ENCODE measurements at places on chromosomes 2 and 18.

- no peak for DNase-seq
Observed at GRCh38 chr2:232875256-232876121, 5.4 kb downstream of the SNORC start.

DNA sequence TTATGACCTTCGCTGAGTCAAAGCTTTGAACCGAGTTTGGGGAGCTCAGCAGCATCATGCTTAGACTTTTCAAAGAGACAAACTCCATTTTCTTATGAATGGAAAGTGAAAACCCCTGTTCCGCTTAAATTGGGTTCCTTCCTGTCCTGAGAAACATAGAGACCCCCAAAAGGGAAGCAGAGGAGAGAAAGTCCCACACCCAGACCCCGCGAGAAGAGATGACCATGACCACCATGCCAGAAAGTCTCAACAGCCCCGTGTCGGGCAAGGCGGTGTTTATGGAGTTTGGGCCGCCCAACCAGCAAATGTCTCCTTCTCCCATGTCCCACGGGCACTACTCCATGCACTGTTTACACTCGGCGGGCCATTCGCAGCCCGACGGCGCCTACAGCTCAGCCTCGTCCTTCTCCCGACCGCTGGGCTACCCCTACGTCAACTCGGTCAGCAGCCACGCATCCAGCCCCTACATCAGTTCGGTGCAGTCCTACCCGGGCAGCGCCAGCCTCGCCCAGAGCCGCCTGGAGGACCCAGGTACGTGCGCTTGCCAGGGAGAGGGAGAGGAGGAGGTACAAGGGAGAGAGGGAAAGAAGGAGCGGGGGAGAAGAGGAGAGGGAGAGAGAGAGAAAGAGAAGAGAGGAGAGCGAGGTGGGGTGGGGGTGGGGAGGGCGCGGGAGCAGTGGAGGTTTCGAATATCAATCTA, at the start of gene DLX1:
DLX1 (plus strand) TSS at position 48 of the 700 bp plus-strand sequence; CDS start at position 219, 171 bp downstream.
- DNase-seq: no peak

DNA sequence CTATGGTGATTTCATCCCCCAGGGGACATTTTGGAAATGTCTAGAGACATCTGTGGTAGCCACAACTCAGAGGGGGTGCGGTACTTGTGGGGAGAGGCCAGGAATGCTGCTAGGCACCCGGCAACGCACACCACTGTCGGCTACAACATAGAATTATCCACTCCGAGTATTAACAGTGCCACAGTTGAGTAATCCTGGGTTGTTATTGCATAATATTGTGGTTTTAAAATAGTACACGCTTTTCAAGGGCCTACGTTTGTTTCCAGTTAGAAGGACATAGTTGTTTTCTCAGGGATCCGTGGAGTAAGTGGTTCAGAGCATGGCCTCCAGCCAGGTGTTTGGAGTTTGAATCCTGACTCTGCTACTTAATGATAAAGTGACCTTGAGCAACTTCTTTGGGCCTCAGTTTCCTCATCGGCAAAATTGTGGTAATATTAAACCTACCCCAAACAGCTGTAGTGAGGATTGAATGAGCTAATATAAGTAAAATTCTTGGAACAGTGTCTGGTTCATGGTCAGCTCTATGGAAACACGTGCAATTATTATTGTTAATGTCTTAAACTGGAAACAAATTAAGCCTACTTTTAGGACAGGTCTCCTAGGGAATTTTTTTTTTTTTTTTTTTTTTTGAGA, 24.5 kb downstream of the CYP27A1 start:
- no peak for DNase-seq

DNA sequence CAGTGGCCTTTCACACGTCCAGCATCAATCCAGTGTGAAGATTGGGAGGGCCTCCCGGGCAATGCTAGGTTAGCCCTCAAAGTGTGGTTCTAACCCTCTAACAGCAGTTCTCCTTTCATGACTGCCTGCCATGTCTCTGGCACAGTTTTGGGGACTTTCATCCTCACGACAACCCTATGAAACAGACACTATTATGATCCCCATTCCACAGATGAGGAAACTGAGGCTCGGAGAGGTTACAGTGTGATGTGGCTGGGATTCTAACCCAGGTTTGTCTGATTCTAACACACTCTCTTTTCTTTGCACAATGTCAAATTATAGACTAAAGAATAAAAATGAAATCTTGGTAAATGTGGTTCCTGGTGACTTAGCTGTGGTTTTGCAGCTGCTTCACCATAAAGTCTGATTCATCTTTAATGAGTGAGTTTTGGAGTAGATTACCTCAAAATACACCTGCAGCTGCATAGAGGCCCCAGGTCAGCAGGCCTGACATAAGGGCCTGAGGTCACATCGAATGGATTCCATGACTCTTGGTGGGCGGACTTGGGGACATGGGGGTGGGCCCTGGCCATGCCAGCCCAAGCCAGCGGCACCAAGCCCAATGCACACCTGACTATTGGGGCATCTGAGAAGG, 214.4 kb downstream of the GLI2 start:
- no peak for DNase-seq

- DNase-seq: no peak
Observed at GRCh38 chr2:133518700-133519344, 49.4 kb downstream of the NCKAP5 start.

DNA sequence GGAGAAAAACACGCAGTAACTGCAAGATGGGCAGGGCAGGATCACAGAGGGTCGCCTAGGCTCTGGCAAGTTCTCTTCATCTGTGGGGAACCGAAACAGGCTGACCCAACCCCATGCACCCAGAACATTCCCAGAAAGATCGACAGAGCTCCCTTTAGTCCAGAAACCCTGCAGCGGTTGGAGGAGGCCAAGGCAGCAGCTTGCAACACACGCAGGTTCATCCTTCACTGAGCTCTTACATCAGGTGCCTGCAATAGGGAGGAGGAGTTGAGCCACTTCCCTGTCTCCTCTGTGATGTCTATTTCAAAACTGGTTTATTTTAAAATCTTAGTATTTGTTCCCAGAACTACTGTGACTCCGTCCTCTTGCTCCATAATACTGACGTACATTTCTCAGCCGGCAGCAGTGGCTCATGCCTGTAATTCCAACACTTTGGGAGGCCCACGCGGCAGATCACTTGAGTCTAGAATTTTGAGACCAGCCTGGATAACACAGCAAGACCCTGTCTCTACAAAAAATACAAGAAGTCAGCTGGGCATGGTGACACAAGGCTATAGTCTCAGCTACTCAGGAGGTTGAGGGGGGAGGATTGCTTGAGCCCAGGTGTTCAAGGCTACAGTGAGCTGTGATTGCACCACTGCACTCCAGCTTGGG, 11.5 kb upstream of the SLC11A1 start:
- no peak for DNase-seq

DNA sequence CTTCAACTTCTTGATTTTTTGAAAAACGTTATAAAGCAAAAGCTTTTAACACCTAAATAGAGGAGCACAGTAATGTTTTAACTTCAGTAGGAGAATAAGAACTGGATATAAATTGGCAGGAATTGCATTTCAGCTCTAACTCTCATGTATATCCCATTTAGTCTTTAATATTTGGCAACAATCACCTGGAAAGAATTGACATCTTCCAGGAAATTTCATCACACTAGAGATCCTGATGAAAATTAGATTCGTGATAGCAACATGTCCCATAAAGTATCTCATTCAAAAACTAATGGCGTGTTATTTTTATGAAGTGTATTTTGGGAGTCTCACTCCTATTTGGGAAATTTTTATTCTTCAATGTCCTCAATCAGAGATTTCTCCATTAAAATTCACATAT, 131.1 kb upstream of the DNAJC10 start:
- no peak for DNase-seq

DNA sequence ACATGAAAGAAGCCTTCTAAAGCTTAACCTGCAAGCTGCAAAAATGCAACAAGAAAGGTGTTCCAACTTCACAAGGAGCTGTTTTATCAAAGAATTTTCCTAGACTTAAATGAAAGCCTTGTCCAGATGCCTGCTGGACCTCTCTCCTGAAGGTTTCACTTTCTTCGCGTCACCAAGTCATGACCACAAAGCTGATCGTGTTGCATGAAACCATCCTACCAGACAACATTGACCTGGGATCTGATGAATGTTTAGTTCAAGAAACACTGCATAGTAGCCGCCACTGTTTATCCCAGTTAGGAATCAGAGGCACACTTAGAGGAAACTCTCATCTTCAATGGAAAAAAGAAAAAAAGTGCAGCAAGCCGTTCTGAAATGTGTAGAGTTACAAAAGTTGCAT, 26.9 kb downstream of the PAX3 start:
- no peak for DNase-seq

GRCh38 chr2:136113209-136113971, 4.6 kb downstream of the CXCR4 start:
- DNase-seq: no peak

DNA sequence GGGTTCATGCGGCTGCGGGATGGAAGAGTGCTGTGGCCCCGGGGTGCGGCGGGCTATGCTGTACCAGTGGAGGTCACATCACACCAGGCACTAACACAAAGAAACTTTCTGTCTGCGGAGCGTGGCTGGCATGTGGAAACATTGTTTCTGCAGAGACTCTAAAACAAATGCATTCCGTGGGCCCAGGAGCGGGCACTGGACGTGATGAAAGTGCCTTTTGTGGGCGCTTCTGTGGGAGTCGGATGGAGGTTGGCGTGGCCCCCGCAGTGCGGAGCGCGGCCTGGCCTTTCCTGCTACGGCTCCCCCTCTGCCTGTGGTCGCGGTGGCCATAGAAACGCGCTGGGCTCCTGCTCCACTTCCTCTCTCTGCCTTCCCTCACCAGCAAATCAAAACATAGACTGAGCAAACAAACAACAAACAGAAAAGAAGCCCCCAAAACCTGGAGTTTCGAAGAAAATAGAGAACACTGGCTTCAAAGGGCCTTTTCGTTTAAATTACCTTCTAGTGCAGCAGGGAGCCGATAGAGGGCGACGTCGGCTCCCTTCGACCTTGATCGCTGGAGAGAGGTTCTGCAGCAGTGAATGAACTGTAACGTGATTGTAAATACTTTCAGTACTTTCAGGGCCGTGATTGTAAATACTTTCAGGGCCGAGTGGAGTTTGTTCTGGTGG, 51.4 kb downstream of the KIF5C start:
- peak; percentile 58 for DNase-seq

- DNase-seq: no peak
Observed at GRCh38 chr18:69717586-69717985, 230.1 kb downstream of the CD226 start.

- peak; percentile 31 for DNase-seq
Observed at GRCh38 chr18:62716619-62717168, 1.4 kb downstream of the PHLPP1 start.

DNA sequence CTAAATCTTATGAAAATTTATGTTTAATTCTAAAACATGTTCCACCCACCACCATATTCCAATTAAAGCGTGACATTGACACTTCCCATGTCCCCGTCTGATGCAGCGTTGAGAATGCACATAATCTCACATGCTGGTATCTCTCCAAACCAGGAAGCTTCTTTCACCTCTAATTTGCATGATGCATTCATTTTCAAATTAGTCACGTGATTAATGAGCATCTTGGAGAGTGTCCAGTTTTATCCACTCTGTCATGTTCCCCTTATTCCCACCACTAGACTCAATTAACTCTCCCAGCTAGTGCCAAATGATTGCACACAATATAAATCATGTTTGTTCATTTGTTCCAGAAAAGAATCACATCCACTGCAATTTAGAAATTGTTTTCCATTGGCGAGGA, 105.8 kb downstream of the RIT2 start:
- no peak for DNase-seq

DNA sequence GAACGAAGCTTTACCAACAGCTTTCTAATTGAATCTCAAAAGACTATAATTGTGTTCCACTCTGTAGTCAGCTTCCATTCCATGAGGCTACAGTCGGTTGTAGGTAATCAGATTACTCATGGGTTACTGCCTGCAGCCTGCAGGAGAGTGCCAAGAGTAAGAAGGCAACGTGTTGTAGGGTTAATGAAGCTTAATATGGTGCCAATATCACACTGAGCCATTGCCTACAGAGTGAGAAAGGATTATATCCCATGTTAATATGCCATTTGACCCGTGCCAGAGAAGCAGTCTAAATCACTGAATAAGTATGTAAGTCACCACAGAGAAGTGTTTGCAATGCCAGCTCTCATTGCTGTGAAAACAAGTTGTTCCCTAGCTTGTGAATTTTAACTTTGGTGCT, 734.5 kb upstream of the ACVR2A start:
- no peak for DNase-seq

- DNase-seq: no peak
Observed at GRCh38 chr18:11310476-11311086, 161.2 kb upstream of the PIEZO2 start.

GRCh38 chr2:31693882-31694281, 113.1 kb upstream of the SRD5A2 start:
- no peak for DNase-seq

DNA sequence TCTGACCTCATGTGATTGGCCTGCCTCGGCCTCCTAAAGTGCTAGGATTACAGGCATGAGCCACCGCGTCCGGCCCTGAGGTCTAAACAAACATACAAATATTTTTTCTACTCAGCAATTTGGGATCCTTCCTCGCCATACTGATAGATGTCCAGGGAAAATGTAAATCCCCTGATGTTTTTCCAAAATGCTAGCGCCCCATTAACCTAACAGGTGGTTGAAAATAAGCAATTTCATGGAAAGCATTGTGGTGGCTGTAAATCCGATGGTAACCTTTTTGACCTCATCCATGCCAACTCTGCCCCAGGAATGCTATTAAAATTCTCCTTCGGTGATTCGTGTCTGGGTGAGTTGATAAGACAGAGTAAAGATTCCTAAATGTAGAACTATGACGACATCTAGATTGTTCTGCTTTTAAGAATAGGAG, 19.3 kb downstream of the GEMIN6 start:
- DNase-seq: no peak

- DNase-seq: no peak
Observed at GRCh38 chr2:27909901-27910300, 19.4 kb downstream of the BABAM2 start.

Data from CD4-positive, alpha-beta T cell treated with Interleukin-15 for 4 hours (primary cell).